ENCODE measurements at places on chromosomes 13 and 19.

GRCh38 chr19:39631178-39631577 lies 24.5 kb upstream of the LGALS16 start:
- no peak for DNase-seq

- no peak for DNase-seq
Measured at GRCh38 chr19:44677019-44677811, 5.9 kb downstream of the CEACAM19 start.

DNA sequence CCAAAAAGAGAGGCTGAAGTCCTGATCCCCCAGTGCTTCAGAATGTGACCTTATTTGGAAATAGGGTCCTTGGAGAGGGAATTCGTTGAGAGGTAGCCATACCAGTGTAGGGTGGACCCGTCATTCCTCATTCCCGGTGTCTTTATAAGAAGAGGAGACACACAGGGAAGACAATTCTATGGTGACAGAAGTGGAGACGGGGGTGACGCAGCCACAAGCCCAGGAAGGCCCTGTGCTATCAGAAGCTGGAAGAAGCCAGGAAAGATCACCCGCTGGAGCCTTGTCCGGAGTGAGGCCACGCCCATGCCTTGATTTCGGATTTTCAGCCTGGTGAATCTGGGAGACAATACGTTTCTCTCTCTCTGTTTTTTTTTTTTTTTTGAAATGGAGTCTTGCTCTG lies 2.6 kb upstream of the MYPOP start:
- no peak for DNase-seq

DNA sequence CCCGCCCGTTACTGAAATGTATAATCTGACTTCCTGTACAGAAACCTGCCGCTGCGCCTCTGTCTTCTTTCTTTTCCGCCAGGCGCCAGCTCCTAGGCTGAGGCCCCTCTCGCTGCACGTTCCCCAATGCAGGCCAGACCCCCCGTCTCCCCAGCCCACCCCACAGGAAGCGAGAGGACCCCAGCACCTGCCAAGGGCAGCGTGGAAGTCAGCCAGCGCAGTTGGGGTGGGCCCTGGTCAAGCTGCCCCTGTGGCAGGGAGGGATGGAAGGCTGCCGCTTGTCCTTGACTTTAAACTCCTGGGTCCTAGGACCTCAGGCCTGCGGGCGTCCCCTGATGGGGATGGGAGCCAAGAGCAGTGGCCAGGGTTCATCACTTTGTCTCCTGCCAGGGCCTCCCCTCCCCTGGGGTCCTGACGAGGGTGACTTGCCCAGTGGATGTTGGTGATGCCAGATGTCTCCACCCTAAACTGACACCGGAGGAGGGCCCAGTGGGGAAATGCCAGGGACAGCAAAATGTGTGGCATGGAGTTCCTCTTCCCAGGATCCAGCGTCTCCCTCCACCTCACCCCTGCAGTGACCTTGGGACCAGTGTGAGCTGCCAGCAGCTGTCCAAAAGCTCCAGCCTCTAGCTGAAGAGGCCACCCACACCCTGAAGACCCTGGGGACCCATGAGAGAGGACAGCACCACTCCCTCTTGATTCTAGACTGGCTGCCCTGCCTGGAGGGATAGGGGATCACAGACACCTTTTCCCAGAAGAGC lies 8.5 kb upstream of the MARCHF2 start:
- no peak for DNase-seq

DNA sequence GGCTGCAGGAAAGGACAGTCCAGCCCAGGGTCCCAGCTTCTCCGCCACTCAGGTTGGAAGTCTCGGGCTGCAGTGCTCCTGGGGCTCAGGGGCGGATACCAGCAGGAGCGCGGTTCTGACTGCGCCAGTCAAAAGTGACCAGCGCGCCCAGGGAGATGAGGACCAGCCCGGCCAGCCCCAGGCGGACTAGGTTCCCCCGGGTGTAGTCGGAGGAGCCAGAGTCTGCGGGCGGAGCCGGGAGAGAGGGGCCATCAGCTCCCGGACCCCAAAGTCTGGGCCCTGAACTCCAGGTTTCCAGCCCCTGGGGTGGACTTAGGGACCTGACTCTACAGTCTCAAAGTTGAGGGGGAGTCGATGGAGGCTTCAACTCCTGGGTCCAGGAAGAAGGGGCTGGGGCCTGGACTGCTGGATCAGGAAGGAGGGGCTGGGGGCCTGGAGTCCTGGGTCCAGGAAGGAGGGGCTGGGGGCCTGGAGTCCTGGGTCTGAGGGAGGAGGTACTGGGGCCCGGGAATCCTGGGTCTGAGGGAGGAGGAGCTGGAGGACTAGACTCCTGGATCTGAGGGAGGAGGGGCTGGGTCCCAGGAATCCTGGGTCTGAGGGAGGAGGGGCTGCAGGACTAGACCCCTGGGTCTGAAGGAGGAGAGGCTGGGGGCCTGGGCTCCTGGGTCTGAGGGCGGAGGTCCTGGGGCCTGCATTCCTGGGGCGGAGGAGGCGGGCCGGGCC lies 5.3 kb downstream of the OSCAR start:
- no peak for DNase-seq

GRCh38 chr19:7533281-7533885 lies 2.1 kb upstream of the PNPLA6 start:
- no peak for DNase-seq

DNA sequence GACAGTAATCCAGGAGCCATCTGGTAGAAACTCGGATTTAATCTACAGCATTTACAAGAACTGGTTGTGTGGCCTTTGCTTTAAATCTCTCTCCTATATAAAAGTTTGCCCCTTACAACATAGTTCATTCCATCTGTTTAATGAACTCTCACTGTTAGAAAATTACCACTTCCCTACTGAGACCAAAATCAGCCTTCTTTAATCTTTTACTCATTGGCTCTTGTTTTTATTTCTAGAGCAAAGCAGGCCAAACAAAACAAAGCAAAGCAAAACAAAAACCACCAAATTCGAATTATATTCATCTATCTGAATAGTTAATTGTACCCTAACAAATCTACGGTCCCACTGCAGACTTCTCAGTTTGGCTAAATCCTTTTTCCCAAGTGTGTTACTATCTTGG lies 127.0 kb downstream of the UGGT2 start:
- DNase-seq: no peak

GRCh38 chr13:113307491-113307890 lies 10.5 kb downstream of the LAMP1 start:
- DNase-seq: no peak

- DNase-seq: no peak
Measured at GRCh38 chr19:35949131-35949530, 13.0 kb downstream of the LRFN3 start.

DNA sequence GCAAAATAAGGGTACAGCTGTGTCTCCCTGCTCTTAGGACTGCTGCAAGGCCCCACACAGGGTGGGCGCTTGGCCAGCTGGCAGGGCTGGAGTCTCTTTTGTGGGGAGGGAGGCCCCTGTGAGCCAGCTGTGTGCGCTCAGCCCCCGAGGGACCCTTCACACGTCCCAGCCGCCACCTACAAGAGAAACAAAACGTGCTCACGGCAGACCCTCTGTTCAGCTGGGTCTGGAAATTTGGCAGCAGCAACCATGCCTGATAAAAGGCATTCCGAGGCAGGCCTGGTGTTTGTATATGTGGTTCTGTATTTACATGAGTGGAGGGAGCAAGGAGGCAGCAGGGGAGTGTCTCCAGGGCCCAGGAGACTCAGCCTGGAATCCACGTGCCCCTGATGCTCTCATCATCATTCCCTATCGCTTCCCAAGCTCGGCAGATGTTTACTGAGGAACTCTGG lies 49.7 kb downstream of the CRTC1 start:
- DNase-seq: no peak

DNA sequence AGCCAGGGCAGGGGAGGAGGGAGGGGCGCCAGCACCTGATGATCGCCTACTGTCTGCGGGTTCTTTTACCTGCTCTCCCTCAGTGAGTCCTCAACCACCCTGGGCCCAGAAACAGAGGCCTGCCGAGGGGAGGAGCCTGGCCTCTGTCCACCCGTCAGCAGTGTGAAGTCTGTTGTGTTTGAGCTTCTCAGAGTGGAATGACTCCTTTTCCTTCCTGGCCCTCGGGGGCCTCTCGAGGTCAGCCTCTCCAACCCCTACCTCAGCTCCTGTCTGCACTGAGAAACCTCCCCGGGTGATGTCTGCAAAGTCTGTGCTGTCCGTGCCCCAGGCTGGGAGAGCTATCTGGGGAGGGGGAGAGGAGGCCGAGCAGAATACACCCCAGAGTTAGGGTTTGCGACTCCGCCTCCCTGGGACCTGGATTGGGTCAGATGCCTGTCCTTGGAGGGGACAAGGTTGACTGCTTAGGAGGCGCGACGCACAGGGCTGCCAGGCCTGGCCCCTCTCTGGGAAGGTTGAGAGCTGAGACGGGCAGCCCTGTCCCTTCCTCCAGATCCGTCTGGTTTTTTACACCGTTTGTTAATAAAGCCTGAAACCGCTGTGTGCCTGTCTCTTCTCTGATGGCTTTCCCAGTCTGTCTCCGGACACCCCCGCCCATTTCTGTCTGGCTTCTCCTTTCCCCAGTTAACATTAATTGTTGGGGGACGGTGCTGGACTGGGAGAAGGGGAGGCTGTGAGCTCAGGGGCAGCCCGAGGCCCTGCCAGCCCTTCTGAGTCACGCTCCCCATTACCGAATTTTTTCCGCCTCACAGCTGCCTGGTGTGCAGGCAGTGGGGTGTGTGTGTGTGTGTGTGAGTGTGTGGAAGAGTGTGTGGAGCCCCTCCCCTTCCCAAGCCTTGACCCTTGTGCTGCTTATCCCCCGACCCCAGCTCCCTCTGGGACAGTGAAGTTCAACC lies 989 bp upstream of the SSC5D start:
- DNase-seq: peak; percentile 63

DNA sequence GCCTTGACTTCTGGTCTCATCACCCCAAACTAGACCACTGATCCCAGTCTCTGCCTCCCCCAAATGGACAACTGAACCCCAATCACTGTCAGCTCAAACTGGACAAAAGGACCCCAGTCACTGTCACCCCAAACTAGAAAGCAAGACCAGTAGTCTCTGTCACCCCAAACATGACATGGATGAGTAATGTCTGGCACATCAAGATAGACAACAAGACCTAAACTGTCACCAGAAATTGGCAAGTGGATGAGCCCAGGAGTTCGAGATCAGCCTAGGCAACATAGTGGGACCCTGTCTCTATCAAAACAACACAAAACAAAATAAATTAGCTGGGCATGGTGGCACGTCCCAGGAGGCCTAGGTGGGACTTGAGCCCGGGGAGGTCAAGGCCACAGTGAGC lies 12.0 kb downstream of the RABAC1 start:
- no peak for DNase-seq

DNA sequence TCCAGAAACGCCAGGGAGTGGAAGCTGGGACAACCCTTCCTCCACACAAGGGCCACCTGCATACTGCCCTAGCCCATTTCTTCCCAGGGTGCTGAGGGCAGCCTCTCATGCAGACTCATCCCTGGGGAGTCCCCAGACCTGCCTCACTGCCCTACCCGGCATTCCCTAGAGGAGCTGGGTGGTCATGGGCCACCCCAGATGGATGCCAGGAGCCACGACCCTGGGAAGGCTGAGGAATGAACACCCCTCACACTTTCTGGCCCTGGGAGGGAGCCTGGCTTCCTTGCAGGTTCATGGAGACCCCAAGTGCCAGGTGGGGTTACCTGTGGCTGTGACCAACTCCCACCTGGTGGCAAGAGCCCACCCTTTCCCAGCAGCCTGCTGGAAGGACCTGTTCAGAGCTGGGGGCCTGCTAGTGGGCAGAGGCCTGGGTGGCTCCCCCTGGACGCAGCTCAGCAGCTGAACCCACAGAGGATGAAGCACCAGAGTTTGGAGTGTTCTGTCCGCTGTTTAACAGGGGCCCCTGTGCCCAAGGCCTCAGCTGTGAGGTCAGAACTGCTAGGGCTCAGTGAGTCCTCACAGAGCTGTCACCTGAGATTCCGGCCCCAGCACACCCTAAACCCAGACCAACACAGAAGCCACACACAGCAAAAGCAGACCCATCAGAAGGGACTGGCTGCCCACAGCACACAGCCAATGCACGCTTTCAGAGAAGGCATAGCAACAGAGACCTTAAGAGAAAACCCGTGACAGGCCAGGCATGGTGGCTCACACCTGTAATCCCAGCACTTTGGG lies 6.6 kb downstream of the ACP4 start:
- no peak for DNase-seq

- DNase-seq: no peak
Measured at GRCh38 chr13:93260591-93260990, 34.0 kb downstream of the GPC6 start.

DNA sequence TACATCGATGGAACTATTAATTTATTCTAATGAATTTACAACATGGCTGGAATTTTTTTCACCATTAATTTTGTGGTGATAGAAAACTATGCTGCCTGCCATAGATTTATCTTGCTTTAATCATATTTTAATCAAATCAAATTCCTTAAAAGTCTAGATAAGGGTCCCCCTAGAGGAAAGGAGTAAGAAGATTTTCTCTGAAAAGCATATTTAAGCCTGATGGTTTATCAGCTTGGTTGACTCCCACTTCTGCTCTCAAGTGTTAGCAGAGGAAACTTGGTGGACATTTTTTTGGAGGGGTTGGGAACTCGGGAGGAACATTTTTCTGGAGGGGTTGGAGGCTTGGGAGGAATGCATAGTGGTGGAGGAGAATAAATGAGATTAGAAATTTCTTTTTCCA lies 253.3 kb downstream of the KCNRG start:
- no peak for DNase-seq

DNA sequence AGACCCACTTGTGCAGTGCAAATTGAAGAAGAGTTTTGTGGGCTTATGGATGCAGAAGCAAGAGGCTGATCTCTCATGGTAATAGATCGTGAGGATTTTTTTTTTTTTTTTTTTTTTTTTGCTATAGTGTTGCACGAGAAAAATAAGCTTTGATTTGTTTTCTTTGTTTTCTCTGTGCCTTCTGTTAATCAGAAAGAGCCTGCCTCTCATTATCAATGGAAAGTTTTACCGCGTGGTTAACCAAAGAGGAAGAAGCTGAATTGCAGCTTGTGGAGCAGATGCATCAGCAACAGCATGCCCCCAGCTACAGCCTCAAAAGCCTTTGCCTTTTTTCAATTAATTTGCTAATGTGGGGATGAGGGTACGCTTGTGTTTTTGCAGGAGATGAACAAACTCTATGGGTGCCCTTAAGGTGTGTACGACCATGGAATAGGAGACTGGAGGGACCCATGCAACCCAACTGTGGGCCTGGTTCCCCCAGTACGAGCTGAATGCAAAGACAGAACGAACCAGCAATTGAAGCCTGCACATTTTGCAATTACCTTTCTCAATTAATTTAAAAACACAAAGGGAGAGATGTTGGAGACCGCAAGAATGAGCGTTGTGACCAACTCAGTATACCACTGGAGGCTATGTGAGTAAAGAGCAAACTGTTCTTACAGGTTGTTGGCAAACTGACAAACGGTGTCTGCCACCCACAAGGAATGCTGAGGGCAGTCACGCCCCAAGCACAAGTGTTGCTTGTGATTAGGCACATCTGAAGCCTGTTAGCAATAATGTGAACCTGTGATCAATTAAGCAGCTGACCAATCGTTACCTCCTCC lies 58.6 kb upstream of the SPRY2 start:
- no peak for DNase-seq

DNA sequence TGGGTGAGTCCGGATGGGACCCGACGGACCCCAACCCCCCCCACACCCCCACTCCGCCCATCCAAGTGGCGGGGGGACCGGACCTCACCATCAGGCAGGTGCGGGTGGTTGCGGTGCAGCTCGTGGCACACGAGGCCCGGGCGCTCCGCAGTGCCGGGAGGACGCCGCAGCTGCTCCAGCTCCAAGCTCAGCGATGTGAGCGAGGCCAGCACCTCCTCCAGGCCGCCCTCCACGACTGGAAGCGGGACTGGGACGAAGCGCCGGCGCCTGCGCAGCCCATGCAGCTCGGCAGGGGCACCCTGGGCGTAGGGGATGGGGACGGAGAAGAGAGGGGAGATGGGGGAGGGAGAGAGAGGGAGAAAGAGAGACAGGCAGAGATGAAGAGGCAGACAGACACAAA lies 30.1 kb upstream of the OLFM2 start:
- no peak for DNase-seq

GRCh38 chr13:97967226-97967625 lies 13.8 kb downstream of the IPO5 start:
- DNase-seq: no peak

Data from stimulated activated CD4-positive, alpha-beta T cell treated with anti-CD3 and anti-CD28 coated beads, Interleukin-1b, Interleukin-23, amount 100 ng/mL, for 48 hours (primary cell).